Neural crest cell (in vitro differentiated cells): ENCODE measurements at places on chromosomes 5 and 9. TPM values are rescaled to one million over a fixed set of nuclear protein-coding genes. Genes with fewer than 3 reads are reported as not detected.
A peak's percentile ranks its signal among the peaks of the same experiment; 100 is the strongest.

GRCh38 chr5:107634981-107635848 lies 35.5 kb downstream of the EFNA5 start:
- DNase-seq, result no peak

The F2RL1 gene
- 0.20 and 0.30 TPM in 2 replicates for total RNA-seq

The PCDHB16 gene
- 11.4 and 12.6 TPM in 2 replicates for total RNA-seq

The CXCL14 gene
- total RNA-seq, result not detected in 2 replicates

The FAM81B gene
- not detected in 2 replicates for total RNA-seq

DNA sequence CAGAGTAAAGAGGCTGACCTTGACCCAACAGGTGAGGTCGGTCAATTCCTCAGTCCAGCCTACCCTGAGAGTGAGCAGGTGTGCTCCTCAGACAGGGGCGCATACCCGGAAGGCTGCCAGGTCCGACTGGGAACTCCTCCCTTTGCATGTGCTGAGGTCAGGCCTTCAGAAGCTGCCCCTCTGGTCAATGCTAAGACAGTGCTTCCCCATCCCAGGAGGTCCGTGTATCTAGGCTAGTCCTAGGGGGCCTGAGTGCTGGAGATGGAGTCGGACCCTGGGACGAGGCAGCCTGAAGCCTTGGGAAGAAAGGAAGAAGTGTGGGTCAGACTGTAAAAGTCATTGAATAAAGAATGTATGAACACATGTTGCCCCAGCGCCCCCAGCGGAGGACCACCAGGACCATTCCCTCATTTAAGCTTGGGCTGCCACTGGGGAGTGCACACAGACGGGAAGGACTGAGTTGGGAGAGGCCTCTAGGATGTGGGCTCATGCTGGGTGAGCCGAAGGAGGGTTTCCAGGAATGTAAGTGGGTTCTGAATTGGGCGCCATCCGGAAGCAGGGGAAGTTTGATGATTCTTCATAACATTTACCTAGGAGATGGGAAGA lies 41.0 kb upstream of the GFPT2 start:
- no peak for DNase-seq

GRCh38 chr9:134676886-134677285 lies 35.3 kb downstream of the COL5A1 start:
- no peak for DNase-seq

DNA sequence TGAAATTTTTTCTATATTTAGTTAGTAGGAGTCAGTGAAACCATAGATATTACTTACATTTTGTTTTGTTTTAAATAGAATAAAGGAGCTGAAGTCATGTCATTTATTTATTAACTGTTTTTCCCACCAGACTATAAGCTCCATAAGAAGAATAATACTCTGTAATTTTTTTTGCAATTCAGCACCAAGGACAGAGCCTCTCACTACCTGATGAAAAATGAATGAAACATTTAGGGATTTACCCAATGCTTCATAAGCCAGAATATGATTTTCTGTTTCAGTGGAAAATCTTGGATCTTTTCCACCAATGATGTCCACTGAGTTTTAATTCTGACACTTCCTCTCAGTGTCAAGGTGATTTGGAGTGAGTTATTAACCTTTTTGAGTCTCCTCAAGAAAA lies 624.9 kb upstream of the GRAMD2B start:
- DNase-seq, result peak; percentile 14

The ABHD17B gene
- 42.1 and 42.5 TPM in 2 replicates for total RNA-seq

DNA sequence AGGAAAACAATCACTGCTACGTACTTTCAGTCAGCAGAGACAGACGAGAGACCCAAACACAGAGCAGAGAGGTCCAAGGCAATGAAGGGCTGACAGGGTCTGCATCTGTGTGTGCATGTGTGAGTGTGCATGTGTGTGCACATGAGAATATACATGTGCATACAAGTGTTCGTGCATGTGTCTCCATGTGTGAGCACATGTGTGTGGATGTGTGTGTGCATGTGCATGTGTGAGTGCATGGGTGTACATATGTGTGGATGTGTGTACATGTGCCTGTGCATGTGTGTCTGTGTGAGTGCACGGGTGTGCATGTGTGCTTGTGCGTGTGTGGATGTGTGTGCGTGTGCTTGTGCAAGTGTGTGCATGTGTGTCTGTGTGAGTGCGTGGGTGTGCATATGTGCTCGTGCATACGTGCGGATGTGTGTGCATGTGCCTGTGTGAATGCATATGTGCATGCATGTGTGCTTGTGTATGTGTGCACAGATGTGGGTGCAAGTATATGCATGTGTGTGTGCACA lies 82.3 kb downstream of the OLFM1 start:
- no peak for DNase-seq

- DNase-seq, result no peak
Measured at GRCh38 chr5:137176126-137176525, 323.0 kb downstream of the SPOCK1 start.

DNA sequence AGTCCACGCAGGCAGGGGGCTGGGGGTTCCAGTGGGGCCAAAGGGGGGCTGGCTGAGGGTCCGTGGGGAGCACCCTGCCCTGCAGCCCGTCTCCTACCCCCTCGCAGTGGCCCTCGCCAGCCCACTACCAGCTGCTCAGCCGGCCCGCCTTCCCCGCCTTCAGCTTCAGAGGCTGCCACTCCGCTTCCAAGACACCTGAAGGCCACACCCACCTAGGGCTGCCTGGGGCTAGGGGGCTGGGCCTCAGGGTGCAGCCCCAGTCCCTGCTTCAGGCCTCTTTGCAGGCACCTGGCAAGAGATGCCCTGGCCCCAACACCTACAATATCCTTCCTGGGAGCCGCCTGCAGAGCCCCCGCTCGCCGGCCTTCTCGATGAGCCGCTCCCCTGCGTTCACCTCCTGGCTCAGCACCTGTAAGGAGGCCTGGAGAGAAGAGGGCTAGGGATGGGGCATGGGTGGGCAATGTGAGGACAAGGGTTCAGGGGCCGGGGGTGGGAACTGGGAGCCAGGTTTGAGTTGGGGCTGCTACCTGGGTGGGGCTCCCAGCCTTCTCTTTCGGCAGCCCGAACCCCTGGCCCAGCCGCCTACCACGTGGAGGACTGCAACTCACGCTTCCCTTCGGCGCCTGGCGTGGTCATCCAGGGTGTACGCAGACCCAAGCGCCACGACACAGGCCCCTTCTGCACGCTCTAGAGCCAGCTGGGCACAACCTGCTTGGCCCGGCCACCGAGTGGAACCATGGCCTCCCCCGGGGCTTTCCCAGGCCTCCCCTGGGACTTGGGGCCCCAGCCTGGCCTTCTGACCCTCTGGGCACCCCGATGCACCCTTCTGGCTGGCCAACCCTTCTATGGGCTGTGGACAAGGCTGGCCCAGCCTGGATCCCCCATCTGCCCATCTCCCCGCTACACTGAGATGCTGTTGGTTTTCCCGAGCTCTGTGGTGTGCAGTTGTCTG lies 1.7 kb downstream of the STPG3 start:
- DNase-seq, result no peak

GRCh38 chr5:173139631-173140030 lies 4.7 kb upstream of the BNIP1 start:
- no peak for DNase-seq

GRCh38 chr5:172559004-172559932 lies 81.8 kb upstream of the NEURL1B start:
- DNase-seq, result no peak

DNA sequence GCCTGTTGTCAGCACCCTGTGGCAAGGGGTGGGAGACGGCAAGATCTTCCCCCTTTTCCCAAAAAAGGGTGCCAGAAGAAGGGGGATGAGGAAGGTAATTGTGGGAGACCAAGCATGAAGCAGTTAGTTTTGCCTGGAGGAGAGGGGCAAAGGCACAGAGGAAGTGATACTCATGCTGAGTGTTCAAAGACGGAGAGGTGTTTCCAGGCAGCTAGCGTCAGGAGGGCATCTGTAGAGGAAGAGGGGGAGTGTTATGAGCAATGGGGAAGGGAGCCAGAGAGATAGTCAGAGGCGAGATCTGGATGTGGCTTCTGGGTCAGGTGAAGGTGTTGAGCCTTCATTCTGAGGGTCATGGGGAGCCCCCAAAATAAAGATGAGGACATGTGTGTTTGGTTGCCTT lies 26.9 kb upstream of the ADAM19 start:
- no peak for DNase-seq

DNA sequence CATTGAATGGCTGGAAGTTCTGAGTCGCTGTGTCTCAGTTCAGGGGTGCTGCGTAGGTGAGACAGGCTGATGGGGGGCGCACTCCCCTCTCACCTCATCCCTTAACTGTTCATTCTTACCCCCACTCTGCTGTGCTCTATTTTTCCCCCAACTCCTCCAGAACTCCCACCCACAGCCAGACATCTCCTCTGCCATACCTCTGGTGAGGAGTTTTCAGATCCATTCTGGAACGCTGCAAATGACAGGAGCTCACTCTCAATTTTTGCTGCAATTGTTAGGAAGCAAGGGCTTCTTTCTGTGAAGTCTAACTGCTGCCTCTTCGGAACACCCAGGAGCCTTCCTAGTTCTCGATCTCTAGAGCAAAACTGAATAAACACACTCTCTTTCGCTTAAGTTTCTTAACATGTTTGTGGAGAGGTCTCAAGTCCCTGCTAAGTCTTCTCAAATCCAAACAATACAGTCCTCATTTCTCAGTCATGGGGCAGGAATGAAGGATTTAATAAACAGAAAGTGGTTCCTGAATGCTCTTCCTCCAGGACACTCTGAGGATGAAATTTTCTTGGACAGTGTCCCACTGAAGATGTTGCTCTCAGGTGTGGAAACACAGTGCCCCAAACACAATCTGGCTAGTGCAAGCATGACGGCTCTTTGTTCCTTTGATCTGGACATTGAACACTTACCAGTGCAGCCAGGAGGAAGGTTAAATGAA lies 387.7 kb downstream of the KDM4C start:
- DNase-seq, result no peak

DNA sequence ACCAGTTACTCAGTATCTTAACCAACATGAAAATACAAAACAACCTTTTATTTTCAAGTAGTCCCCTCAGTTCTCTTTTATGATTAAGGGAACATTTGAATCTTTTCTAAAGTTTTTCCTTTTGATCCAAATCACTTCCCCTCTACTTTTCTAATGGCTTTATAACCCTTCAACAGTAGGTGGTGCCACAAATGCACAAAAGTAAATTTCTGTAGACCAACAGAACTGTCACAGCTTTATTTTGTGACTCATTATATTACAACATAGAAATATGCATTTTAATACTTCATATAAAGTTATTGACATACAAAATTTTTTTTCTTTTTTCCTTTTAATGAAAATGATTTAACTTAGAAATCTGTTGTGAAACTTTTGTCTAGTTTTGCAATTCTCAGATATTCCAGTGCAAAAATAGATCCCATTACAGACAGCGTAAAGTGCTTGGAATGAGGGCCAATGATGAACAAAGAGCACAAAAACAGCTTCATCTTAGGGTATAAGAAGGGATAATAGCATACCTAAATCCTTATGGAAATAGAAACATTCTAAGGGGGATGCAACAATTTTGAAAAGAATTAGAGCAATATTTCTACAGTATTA lies 17.0 kb downstream of the NIPSNAP3B start:
- DNase-seq, result no peak

- DNase-seq, result no peak
Measured at GRCh38 chr5:89283728-89284493, 400.9 kb upstream of the MEF2C start.

The CCL27 gene
- 0.86 TPM in 1 of 2 replicates, not detected in the other for total RNA-seq

DNA sequence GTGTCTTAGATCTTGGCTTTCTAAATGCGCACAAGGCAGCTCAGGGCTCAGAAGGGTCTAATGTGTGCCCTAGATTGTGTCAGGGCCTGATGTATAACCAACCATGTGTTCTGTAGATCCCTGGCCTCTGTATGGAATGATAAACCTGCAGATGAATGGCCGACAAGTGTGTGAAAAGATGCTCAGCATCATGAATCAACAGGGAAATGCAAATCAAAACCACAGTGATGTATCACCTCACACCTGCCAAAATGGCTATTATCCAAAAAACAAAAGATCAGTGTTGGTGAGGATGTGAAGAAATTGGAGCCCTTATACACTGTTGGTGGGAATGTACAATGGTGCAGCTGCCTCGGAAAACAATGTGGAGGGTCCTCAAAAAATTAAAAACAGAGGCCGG lies 489.8 kb downstream of the SEMA5A start:
- no peak for DNase-seq

DNA sequence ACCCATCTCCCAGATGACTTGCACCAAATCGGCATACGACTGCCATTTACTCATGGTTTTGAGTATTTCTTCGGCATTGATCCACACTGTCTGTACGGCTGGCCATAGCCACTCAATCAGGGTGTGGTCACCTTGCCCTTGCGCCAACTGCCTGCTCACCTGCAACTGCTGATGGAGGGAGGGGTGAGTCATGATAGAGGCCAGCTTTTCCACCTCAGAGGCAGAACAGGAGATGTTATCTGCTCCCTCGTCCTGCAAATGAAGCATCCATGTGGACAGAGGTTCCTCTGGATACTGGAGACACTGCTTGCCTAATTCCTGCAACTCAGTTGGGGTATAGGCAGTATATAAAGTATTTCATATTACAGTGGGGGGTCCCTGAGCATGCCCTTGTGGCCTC lies 85.6 kb upstream of the ATP10B start:
- no peak for DNase-seq

DNA sequence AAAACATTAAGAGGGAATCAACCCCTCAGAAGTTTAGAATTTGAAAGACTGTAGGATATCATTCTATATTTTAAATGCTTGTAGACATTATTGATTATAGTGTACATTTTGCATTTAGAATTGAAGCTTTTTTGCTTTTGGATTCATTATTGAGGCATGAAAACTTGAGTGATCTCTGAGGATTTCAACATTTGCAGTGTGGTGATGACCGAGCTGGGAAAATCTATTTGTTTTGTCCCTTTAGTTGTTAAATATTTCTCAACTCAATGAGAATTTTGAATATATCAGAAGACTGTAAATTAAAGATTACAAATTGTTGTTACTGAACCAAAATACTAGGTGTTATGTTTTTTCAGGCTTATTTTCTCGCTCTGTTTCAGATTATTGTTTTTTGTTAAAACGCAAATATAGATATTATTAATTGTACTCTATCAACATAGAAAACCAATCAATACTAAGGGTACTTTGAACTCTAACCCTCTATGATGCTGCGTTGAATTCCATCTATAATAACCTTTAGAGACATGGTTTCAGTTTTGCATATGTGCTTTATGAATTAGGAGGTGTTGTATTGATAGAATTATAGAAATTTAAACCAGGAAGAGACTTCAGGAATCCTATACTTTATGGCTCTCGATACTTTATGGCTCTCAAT lies 19.3 kb upstream of the DMRTA1 start:
- DNase-seq, result no peak

The LHX3 gene
- total RNA-seq, result 0.07 TPM in 1 of 2 replicates, not detected in the other
